Urinary bladder (tissue), 4 donors: ENCODE measurements at places on chromosomes 1 and 21.

DNA sequence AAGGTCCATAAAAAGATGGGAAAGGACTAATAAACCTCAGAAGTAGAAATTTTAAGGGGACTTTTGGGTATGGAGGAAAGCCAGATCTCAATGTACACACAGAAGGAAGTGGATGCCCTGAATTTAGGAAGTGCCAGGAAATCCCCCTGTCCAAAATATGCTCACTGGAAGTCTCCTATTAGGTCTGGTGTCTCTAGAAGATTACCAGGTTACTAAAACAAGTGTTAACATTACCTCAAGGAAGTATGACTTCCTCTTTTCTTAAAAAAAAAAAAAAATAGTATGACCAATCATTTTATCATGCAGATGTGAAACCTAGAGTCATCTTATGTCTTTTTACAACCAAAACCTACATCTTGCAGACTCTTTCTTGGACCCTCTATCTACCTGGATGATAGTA lies 30.7 kb downstream of the CD58 start:
- no peak for DNase-seq

- no peak for DNase-seq
These were observed 15.4 kb downstream of the KIF17 start for GRCh38 chr1:20702416-20702815.

DNA sequence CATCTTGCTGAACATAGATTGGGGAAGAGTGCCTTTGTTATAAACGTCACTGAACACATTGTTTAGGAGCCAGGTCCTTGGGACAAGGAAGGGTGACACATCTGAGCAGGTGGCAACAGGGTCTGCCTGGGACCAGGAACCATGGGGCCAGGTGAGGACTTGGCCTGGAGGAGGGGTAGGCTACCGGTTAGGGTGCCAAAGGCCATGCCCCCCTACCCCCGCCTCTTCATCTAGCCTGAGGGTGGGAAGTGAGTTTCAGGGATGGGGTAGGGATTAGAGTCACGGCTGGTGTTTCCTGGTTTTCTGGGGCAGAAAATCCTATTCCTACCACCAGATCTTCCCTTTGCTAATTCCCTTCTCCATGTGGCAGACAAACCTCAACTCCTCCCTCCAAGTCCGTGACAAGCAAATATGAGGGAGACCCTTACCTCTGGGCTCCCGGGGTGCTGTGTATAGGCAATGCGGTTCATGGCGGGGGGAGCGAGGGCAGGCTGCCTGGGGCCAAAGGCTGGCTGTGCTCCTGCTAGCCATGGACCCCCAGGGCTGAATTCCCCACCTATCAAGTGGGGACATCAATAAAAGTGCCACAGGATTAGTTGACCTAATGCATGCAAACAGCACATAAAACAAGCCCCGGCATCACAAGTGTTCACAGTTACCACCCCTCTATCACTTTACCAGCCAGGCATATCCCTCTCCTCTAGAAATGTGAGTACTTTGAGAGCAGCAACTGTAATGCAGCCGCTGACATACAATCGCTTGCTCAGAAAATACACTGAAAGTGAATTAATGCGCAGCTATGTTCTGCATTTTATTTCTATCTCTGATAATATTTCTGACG lies 14.5 kb downstream of the CD247 start:
- DNase-seq, result no peak

DNA sequence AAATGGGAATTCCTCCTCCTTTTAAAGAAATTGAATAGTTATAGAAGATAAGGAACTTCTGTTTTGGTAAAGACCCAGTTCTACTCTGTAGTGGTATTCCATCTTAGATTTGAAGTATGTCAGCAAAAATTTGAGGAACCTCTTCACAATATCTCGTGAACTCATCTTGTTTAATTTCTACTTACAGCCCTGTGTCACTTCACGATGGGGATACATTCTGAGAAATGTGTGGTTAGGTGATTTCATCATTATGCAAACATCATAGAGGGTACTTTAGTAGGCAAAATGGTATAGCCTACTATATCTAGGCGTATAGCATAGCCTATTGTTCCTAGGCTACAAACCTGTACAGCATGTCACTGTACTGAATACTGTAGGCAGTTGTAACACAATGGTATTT lies 36.0 kb downstream of the ALG6 start:
- no peak for DNase-seq

- no peak for DNase-seq
These were observed 24.4 kb upstream of the IER5 start for GRCh38 chr1:181064011-181064623.

DNA sequence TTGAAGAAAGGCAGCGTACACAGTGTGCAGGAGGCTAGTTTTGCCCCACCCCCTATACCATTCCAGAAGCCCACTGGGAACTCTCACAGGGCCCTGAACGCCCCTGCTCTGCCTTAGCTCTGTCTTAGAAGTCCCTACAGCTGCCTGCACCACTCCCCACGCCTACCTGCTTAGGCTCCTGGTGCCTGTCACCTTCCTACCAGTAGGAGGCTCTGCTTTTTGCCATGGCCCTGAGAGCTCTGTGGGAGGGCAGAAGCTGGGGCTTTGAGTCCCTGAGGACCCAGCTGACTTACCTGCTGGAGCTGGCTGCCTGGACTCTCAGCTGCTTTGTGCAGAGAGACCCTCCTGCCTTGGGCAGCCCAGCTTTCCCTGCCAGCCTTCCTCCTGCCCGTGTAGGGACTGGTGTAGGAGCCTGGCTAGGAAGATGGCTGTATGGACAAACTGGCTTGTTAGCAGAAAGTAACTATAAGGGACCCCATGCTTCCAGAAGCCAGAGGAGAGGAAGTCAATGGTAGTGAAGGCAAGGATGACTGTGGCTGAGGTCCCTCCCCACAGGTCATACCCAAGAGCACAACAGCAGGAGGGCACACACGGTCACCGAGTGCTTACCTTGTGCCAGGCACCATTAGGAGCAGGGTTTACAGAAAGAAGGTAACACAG lies 9.8 kb upstream of the CELSR2 start:
- DNase-seq, result no peak

DNA sequence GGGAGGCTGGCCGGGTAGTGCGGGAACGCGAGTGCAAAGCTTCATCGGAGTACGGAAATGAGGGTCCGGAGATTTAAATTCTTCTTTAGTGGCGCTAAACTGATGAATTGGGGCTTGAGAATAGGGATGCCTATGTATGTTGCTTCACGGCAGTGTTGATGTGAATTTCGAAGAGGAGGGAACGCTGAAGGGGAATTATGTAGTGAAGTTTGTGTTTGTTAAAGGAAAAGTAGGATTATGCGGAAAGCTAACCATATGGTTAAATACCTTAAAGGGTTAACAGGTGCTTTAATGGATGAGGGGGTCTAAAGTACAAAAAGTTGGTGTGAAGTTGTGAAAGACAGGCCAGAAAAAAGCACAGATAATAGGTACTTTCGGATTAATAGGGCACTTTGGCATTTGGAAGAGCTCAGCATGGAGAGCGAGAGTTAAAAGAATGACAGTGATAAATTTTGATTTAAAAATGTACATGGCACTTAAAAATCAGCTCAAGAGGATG lies 1.4 kb downstream of the HS2ST1 start:
- no peak for DNase-seq

- DNase-seq, result no peak
These were observed 96.7 kb downstream of the NGF start for GRCh38 chr1:115241309-115241708.

DNA sequence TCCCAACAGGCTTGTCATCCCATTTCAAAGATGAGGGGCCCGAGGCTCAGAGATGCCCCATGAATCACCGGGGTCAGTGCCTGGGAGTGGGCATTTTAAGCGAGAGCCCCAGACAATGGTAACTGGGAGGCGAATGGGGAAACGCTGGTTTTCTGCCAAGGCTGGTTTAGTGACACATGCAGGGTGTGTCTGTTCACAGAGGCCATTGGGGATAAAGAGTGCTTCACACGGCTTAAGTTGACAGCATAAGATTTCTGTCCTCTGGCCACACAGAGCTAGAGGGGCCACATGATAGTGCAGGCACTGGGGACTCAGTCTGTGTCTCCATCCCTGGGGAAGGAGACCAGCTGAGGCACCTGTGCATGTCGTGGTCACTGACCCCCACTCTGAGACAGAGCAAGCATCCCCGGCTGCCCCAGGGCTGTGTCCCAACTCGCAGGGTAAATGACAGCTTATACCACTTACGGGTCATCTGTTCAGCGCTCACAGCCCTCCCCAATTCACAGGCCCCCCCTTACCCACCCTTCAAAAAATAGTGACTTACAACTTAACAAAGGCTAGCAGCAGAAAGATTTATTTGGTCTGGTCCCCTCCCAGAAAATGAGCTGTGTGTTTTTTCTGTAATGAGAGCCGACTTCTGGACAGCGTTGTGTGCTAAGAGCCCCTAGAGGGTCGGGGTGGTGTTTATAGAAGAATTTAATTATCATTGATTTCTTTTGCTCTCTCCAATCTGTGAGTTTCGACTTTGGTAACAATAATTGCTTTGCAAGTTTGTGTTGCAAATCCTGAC lies 34.9 kb upstream of the ARHGEF16 start:
- DNase-seq, result no peak

DNA sequence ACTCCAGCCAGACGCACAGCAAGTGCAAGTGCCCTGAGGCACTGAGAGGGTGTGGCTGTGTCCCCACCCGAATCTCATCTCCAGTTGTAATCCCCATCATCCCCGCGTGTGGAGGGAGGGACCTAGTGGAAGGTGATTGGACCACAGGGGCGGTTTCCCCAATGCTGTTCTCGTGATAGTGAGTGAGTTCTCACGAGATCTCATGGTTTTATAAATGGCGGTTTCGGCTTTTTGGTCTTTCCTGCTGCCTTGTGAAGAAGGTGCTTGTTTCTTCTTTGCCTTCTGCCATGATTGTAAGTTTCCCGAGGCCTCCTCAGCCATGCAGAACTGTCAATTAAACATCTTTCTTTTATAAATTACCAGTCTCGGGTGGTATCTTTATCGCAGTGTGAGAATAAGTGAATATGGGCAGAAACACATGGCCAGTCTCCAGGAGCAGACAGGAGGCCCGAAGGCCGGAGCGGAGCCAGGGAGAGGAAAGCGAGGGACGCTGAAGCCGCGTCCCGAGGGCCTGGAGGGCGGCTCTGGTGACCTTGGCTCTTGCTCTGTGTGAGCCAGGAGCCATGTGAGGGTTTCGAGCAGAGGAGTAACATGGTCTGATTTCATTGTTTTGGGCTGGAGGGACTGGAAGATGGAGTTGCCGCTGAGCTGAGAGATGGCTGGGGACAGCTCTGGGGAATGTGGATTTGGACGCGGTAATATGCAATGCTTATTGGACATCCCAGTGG lies 76.0 kb upstream of the C1orf174 start:
- DNase-seq, result no peak

- no peak for DNase-seq
These were observed 45.5 kb upstream of the CXADR start for GRCh38 chr21:17467392-17467791.

GRCh38 chr1:78440381-78440793 lies 50.4 kb upstream of the PTGFR start:
- DNase-seq, result no peak

- no peak for DNase-seq
These were observed 33.9 kb upstream of the IPO9 start for GRCh38 chr1:201795066-201795465.

- no peak for DNase-seq
These were observed 27.6 kb downstream of the ZNF496 start for GRCh38 chr1:247304031-247304430.

GRCh38 chr1:51282605-51283004 lies 46.5 kb downstream of the RNF11 start:
- DNase-seq, result no peak

- DNase-seq, result no peak
These were observed 17.8 kb downstream of the COPA start for GRCh38 chr1:160325252-160325651.

DNA sequence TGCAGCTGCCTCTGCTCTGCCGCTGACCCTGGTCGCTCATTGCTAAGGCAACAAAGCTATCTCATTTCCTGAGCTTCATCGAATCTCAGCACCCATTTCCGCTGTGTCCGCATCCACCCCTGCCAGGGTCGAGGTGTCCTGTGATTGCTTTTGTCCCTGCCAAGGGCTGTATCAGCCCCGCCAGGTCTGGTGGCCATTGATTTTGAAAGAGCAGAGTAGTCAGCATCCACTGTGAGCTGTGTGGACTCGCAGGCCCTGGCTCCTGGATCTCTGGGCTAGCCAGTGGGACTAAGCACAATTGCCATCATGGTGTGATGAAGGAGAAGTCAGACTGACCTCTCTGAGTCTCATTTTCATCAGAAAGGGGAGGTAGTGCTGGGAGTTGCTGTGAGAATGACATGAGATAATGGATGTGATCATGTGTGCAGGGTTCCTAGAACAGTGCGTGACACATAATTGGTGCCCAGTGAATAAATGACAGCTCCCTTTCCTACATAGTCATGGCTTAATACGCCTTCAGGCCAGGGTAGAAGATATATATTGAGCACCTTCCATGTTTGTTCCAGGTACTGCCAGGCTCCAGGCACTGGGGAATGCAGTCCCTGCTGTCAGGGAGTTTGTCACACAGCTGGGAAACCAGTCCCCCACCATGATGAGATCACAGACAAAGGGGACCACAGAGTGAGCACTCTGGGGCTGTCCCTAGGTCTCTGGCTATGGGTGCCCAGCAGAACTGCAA lies 32.1 kb downstream of the NAV1 start:
- no peak for DNase-seq

GRCh38 chr1:192905049-192905448 lies 96.2 kb downstream of the RGS2 start:
- DNase-seq, result no peak

GRCh38 chr1:3905953-3906671 lies 6.0 kb upstream of the C1orf174 start:
- DNase-seq, result no peak

DNA sequence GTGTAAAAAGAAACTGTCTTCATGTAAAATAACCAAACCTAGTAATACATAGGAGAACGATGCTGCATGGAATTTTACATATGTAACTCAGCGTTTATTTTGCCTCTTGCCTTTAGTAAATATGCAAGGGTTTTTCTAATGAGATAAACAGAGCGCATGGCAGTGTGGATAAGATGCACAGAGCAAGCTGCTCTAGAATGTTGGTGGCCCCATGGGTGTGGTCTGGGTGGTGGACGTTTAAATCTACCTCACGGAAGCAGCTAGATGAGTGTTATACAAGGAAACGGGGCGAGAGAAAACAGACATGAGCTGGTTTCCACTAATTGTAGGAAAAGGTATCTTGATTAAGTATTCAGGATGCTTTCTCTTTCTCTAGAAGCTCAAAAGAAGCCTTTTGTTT lies 205.9 kb downstream of the DSCAM start:
- no peak for DNase-seq

DNA sequence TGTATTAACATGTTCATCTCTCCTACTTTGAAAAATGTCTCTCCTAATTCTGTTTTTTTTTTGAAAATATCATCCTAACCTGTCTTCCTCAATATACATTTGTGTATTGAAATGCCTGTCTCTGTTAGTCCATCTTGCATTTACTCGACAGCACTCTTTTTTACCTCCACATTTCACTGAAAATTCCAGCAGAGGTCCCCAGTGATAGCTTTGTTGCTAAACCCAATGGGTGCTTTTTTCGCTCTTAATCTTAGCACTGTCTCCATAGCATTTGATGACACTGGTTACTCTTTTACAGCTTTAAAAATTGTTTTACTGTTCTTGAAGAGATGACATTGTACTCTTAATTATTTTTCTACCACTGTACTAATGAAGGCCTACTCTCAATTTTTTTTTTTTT lies 10.8 kb downstream of the OSBPL9 start:
- DNase-seq, result no peak
